ENCODE measurements at places on chromosomes 12 and 14. TPM values are rescaled to one million over a fixed set of nuclear protein-coding genes. Genes with fewer than 3 reads are reported as not detected.

CCDC175 gene
- not detected for total RNA-seq

ST8SIA1 gene
- 2.9 TPM for total RNA-seq

ARPC3 gene
- total RNA-seq, result 166 TPM

SENP1 gene
- 68.7 TPM for total RNA-seq

LRCOL1 gene
- total RNA-seq, result not detected

TMEM52B gene
- not detected for total RNA-seq

ZNF664 gene
- total RNA-seq, result 63.0 TPM

BHLHE41 gene
- total RNA-seq, result not detected

NTF3 gene
- total RNA-seq, result not detected

NELL2 gene
- 66.0 TPM for total RNA-seq

INSM2 gene
- total RNA-seq, result not detected

ESR2 gene
- total RNA-seq, result 0.23 TPM
